ENCODE measurements at places on chromosomes 7 and 10.
A peak's percentile ranks its signal among the peaks of the same experiment; 100 is the strongest.

- no peak for DNase-seq
These were observed 272.4 kb downstream of the SKAP2 start for GRCh38 chr7:26592011-26592410.

GRCh38 chr7:116441534-116441933 lies 58.0 kb upstream of the CAV2 start:
- no peak for DNase-seq

- DNase-seq: no peak
These were observed 17.0 kb upstream of the BAG3 start for GRCh38 chr10:119634219-119634544.

DNA sequence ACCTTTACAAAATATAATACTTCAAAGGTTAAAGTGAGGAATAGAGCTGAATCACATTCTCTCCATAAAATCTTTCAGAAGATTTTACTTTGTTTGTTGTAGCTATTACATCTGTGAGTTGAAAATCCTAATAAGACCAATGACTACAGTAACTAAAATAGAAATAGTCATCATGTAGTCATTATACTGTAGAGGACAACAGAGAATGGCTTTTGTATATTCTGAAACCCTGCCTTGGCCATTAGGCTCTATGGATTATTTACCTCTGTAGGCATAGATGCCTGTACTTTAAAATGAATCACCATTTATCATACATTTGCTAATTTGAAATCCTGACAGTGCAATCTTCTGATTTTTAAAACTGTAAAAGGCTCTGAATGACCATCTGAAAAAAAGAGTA lies 923.0 kb downstream of the REEP3 start:
- DNase-seq: no peak

- no peak for DNase-seq
These were observed 126.8 kb downstream of the NEURL1 start for GRCh38 chr10:103620352-103620740.

GRCh38 chr7:31850601-31851000 lies 163.6 kb downstream of the PPP1R17 start:
- no peak for DNase-seq

DNA sequence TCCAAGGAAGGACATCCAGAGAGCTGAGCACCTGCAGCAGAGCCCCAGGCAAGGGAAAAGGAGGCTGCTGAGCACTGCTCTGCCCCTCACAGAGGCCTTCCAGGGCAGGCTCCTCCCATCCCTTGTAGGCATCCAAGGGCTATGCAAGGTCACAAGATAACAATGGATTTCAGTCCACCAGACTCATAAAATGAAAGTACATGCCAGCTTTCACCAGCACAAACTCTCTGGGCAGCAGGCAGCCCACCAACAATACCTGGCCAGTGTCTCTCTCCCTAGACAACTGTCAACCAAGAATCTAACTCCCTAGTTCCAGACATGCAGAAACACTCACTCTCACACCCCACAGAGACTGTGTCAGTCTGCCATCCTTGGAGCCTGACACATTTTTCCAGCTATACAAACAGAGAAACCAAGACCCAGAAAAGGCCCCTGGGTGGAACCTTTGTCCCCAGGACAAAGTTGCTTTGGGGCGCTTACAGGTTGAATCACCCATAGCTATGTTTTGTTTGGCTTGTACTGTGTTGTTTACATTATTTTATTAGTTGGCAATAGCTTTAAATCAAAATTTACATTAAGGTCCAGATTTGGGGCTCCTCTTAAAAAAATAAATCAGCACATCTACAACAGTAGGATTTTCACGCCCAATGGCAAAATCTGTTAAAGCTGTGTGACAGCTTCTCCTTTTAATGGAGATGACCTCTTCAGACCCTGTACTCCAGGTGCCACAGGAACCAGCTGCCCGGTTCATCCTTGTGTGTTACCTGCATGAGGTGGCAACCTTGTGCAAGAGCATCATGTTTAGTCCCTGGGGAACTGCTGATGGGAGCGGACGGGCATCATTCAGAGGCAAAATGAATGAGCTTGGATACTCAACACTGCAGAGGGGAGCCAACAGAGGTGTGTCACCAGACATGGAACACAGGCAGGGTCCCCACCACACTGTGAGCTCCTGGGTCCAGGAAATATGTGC lies 5.2 kb downstream of the GRID1 start:
- DNase-seq: no peak

DNA sequence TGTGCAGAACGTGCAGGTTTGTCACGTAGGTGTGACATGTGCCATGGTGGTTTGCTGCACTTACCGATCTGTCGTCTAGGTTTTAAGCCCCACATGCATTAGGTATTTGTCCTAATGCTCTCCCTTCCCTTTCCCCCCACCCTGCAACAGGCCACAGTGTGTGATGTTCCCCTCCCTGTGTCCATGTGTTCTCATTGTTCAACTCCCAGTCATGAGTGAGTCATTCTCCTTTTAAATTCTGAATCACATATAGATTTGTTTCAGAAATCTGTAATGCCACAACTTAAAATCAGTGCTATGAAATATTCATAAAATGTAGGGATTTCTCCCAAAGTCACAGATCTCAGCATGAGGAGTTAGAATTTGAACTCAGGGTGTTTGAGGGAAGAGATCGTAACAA lies 552.5 kb upstream of the MBL2 start:
- DNase-seq: no peak

GRCh38 chr10:74949843-74950765 lies 123.7 kb downstream of the KAT6B start:
- no peak for DNase-seq

GRCh38 chr10:52459097-52459496 lies 145.0 kb downstream of the DKK1 start:
- no peak for DNase-seq

DNA sequence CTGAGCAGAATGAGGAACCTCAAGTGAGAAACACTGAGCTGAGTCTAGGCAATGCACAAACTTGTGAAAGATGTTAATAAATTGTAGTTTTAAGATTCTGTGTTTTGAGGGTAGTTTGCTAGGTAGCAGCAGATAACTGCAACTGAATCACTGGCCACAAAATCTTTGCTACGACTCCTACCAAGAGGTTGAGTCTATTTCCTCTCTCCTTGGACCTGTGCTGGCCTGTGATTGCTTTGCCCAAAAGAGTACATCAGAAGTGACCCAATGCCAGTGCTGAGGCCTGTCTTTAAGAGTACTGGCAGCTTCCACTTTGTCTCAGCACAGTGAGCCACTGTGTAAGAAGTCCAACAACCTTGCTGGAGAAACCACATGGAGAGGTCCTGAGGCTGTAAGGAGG lies 11.9 kb upstream of the TSPAN13 start:
- DNase-seq: no peak

GRCh38 chr7:16684935-16685334 lies 39.0 kb downstream of the BZW2 start:
- DNase-seq: no peak

DNA sequence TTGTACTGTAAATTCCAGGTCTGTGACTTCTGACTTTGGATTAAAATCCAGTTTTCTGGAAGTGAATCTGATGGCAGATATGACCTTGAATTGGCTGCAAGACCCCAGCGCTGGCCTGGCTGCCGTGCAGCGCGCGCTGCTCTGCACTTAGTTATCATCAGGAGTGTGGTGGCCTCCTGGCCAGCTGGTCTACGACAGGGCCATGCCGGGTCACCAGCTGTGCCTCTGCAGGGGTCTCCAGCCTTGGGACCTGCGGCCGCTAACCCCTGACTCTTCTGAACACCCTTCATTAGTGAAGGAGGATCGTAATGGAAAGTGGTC lies 190.7 kb upstream of the SH2B2 start:
- no peak for DNase-seq

- DNase-seq: no peak
These were observed 48.4 kb upstream of the PLXDC2 start for GRCh38 chr10:19767876-19768275.

DNA sequence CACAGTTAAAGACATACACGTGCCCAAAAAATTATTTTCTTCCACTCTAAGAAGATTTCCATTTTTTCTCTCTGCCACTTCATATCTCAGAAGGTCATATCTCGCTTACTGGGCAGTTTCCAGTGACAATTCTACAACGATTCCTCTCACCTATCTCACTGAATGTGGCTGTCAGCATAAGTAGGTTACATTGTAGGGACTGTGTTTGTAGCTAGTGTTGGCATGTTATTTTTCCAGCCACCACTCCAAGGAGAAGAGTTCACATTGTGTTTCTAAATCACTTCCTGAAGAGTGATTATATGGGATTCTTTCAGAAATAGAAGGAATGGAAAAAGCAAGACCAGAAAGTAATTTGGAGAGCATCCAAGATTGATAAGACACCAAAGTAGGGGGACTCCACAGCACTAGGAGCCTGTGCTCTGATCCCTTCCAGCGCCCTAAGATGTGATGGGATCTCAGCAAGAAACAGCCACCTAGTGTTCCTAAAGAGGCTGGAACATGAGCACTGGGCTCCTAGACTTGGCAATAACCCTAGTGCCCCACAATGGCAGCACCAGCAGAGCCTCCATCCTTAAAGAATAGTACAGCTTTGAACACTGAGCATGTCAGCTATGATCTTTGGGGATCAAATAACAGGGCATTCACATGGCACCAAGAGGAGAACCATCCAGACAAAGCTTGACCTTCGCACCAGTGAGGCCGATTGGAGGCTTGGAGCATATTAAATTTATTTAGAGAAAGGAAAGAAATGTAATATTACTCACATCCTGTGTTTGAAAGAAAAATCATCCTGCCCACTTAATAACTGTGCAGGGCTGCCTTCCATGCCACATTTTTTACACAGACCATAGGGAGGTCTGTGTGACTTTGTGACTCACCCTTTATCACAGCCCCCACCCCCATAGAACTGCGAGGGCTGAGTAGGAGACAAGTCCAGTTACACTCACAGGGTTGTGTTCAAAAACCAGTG lies 51.8 kb downstream of the CAV1 start:
- DNase-seq: peak; percentile 25

DNA sequence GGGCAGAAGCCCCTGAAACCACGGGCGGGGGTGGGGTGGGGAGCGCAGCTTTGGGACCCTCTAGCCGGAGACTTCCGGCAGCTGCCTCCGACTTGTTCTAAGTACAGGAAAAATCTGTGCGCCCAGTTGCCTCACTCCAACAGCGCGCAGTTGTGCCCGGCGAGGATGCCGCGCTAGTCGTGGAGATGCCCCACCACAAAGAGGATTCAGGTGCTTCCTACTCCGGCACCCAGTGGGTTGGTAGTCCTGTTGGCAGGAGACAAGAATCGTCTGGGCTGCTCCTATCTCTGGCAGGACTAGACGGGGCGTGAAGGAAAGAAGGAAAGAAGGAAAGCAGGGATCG lies 465 bp upstream of the NPY start:
- DNase-seq: no peak

DNA sequence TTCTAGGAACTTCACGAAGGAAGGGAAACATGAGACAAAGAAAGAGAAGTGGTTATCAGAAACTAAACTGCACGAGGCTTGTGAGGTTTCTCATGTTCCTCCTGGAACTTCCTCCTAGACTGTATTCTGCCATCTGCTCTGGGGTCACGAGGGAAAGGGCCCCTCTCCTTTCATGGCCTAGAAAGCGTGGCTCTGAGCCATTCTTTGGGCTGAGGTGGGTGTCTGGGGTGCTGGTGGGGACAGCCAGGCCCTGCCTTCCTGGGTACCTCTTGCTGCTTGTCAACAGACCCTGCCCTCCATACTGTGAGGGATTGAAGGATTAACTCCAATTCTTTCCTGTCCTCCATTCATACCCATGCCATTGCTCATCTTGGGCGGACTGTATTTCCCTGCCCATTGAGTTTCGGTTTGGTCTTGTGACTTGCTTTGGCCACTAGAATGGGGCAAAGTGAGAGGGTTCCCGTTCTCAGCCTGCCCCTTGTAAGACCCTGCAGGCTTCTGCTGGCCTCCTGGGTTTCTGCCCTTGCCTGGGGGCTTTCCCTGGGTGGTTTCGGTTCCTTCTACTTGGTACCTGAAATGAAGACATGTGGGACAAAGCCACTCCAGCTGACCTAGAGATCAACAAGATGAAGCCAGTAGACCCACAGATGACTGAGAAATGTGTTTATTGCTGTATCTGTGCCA lies 14.9 kb upstream of the GIMAP8 start:
- DNase-seq: no peak

GRCh38 chr7:124688991-124689390 lies 76.6 kb downstream of the GPR37 start:
- no peak for DNase-seq

DNA sequence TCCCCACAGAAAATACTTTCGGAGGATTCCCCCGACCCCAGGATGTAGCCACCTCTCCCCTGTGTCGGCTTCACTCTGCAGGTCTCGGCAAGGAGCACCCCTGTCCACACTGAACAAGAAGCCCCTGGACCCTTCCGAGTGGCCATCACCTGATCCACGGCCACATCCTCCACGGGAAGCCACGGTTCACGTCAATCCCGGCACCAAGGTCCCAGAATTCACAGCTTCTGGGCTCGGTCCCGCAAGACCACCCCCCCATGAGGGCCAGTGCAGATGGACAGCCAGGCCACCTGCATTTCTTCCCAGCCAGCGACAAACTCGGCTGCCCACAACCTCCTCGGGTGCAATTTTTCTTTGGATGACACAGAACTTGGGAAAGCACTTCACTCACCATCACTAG lies 199.6 kb downstream of the PTPRN2 start:
- DNase-seq: no peak

DNA sequence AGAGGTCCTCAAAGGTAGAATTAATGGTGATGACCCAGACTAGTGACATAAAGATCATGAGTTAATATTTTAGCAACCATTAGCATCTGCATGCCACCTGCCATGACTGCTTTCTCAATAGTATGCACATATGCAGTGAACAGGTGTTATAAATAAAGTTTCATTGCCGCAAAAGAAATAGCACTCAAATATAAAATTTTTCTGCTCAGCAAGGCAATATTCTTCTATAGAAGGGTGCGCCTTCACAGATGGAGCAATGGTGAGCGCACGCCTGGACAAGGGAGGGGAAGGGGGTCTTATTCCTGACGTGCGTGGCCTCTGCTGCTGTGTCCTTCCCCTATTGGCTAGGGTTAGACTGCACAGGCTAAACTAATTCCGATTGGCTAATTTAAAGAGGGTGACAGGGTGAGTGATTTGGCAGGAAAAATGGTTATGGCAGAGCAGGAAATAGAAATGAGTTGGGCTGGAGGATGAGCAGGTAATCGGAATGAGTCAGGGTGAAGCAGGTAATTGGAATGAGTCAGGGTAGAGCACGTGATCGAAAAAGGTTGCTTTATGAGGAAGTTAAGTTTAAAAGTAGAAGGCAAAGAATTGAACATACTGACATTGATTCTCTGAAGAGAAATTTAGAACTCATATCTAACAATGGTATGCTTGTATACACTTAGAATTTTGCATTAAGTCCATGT lies 24.7 kb upstream of the TRIM24 start:
- DNase-seq: no peak

DNA sequence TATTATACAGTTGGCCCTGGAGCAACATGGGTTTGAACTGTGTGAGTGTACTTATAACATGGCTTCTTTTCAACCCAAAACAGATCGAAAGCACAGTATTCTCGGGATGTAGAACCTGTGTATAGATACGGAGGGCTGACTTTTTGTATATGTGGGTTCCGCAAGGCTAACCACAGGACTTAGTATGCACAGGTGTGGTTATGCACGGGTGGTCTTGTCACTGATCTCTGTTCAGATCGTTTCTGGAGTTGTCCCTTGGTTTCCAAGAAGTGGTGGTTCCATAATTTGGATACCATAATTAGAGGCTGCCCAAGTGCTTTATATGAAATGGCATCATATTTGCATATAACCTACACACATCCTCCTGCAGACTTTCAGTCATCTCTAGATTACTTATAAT lies 10.9 kb upstream of the BHLHA15 start:
- no peak for DNase-seq
